AG08396 (cell line): ENCODE measurements at places on chromosomes 1 and 21.

DNA sequence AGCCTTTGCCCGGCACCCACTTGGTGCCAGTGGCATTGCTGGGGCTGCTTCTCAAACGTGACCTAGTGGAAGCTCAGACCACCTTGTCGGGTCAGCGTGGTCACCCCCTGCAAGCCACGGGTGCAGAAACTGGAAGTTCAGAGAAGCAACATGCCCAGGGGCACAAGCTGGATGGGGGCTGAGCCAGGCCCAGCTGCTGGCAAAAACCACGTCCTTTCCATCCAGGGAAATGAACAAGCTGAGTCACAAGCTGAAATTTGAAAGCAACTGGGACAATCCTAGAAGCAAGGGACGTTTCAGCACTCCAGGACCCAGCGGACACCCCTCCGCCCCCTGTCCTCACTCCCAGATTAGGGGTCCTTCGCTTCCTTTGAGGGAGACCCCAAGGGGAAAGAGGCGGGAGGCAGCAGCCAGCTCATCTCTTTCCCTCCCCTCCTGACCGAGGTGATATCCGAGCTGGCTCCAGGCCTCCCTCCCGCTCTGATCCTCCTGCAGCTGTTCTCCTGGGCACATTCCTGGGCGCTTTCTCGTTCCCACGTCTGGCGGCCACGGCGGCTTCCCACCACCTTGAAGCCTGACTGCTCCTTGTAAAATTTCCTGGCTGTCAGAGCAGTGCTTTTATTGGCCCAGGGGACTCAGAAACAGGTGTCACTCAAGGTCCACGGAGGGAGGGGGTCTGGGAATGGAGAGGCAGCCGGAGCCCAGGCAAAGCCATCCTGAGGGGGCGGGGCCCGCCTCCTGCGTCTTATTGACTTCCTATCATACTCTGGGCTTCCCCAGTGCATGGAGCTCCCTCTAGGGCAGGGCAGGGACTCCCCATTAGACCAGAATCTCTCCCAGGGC lies 62.8 kb downstream of the PAX7 start:
- no peak for DNase-seq

DNA sequence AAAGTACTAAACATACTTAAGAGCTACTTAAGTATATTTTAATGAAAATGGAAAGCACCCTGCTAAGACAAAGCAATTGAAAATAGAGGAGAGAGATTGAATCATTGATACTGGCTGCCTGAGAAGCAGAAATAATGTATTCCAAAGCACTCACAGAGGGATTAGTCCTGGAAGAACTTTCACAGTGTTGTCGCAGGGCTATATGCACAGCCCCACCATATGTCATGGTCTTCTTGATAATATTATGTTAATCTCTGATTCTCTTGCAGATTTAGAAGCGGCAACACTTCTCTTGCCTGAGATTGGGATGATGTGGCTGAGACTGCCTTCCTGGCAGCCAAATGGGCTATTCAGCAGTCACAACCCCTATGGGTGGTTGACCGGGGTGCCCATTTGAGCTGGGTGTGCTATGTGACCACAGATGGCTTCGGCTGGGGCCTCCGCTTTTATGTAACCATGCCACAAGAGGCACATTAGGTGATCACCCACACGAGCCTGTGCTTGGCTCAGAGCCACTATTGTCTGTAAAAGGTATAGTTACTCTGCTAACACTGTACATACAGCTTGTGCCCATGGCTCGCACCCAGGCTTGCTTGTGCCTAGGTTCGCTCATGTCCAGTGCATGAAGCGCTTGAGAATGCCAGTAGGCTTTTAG lies 152.2 kb upstream of the SGIP1 start:
- no peak for DNase-seq

GRCh38 chr1:99850459-99851291 lies 514 bp downstream of the AGL start:
- no peak for DNase-seq

- no peak for DNase-seq
These were observed 4.0 kb downstream of the H6PD start for GRCh38 chr1:9238550-9238949.

DNA sequence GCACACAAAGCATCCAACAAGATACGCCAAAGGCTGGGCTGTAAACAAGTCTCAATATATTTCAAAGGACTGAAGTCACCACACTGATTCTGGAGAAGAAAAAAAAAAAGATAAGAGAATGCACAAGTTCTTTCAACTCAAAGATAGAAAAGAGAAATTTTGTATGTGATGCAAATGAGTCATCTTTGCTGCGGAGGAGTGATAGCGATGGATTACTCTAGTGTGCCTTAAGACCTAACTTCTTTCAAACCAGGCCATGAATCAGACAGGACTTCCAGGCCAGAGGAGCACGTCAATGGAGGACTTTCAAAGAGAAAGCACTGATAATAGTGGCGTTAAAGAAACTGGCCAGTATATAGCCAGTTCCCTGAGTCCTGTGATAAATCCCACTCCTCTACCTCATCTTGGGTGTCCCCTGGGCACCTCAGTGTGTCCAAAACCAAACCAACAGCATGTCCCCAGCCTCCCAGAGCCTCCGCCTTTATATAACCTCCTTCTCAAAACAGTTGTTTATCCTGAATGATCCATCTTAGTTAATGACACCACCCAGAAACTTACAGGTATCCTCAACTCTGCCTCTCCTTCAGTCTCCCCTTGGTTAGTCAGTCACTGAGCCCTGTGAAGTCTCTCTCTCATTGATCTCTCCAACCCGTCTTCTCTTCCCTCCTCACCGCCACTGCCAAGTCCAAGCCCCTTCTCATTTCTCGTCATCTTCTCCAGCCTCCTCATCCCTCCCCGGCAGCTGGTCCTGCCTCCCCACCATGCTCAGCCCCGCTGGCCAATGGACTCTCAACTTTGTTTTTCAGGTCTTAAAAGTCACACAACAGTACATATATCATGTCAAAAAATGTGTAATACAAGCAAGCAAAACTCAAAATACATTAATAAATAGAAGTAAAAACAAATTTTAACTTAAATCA lies 47.2 kb upstream of the IFFO2 start:
- DNase-seq, result no peak

- peak; percentile 29 for DNase-seq
These were observed 30.7 kb upstream of the IL20 start for GRCh38 chr1:206834711-206835110.

- DNase-seq, result no peak
These were observed 69.2 kb upstream of the PDC start for GRCh38 chr1:186530109-186530508.

- DNase-seq, result no peak
These were observed 175.4 kb upstream of the IGSF21 start for GRCh38 chr1:17932164-17932563.

DNA sequence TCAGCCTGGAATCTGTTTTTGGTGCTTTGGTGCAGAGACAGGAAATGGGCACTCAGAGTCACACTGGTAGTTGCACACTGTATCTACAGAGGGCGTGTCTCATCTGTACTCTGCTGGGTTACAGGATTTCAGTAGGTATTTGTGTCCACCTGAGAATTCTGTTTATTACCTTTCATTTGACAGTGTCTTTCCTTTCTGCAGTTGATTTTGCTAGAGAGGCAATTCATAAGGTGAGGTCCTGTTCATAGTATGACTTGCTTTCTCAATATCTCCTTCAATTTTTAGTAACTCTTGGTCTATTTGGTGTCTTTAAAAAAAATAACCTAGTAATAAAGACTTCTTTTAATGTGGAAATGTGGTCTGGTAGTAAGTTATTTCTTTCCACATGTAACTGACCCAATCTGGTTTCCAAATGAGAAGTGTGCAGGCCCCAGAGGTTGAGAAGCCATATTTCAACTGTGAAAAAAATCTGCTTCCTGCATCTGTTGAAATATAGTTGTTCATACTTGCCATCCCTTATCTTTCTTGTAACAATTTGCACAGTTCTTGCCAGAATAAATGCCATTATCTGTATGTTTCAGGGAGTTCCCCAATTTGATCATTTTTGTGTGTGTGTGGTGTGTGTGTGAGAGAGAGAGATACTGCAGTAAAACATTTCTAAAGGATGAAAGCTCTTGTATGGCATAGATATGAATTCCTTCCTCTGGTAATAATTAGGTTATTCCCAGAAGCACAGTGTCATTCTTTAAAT lies 78.4 kb upstream of the DNAJC6 start:
- no peak for DNase-seq

DNA sequence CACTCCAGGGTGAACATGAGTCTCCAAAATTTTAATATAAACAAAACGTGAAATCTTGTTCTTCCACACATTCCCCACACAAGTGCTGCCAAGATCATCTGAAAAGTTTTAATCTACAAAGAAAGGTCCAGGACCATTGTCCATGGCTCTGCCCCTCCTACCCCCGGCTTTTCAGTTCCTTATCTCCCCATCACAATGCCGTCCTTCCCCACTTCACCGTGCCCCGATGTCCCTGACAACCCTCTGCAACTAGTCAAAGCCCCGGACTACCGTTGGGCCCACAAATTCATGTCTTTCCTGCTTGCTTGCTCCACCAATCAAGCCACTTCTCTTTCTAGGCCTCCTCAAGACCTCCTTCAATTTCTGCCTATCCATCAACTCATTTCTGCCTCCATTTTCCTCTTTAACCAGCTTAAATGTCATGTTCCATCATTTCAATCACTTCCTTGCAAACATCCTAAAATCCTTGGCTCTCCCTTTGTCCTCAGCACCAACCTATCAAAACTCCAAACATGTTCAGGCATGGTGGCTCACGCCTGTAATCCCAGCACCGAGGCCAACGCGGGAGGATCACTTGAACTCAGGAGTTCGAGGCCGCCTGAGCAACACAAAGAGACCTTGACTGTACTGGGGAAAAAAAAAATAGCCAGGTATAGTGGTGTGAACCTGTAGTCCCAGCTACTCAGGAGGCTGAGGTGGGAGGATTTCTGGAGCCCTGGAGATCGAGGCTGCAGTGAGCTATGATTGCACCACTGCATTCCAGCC lies 14.0 kb upstream of the BMP8B start:
- DNase-seq, result no peak

DNA sequence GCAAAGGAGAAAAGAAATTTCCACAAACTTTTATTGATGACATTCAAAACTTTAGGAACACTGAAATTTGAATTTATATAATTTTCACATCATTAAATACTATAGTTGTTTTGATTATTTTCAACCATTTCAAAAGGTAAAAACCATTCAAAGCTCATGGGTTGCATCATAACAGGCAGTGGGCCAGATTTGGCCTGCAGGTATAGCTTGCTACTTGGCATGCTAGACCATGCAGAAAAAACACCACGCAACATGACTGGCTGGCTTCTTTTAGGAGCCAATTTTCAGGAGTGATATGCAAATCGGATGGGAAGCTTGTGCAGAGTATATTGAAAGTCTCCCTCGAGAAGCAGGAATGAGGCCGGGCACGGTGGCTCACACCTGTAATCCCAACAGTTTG lies 144.8 kb downstream of the GLUL start:
- no peak for DNase-seq

- DNase-seq, result no peak
These were observed 5.8 kb downstream of the WNT3A start for GRCh38 chr1:228012555-228012954.

- no peak for DNase-seq
These were observed 45.6 kb upstream of the RAB4A start for GRCh38 chr1:229225331-229225782.

GRCh38 chr1:14522077-14522925 lies 76.2 kb upstream of the KAZN start:
- DNase-seq, result peak; percentile 30

GRCh38 chr1:115136706-115137105 lies 47.4 kb upstream of the TSPAN2 start:
- no peak for DNase-seq

DNA sequence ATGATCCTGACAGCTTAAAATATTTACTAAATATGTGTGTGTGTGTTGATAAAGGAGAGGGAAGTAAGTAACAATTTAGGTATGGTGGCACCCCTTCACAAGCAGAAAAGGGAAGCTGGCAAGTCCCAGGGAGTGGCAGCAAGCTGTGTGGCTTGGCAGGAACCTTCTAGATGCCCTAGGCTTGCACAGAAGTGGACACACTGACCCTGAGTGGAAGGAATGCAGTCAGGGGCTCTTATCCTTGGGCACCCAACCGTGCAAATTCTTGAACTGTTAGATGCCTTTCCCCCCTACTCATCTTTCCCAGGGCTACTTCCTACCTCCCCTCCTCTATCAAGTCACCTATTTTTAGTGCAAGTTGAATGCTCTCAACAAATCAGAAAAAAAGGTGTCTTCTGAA lies 18.9 kb downstream of the ACP6 start:
- DNase-seq, result no peak

DNA sequence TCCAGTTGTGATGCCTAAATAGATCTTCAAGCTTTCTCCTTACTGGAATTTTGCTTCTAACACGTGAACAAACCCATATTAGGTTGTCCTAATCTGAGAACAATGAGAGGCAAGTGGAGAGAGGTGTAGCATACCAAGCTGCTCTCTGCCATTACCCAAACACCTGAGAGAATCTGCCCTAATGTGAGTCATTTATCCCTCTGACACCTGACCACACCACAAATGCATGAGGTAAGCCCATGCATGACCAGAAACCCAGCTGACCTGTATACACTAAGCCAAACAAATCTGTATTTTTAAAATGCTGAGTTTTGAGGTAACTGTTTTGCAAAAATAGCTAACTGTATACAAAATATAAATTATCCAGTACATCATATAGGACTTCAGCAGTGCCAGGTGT lies 1458.1 kb upstream of the B3GALT2 start:
- no peak for DNase-seq

DNA sequence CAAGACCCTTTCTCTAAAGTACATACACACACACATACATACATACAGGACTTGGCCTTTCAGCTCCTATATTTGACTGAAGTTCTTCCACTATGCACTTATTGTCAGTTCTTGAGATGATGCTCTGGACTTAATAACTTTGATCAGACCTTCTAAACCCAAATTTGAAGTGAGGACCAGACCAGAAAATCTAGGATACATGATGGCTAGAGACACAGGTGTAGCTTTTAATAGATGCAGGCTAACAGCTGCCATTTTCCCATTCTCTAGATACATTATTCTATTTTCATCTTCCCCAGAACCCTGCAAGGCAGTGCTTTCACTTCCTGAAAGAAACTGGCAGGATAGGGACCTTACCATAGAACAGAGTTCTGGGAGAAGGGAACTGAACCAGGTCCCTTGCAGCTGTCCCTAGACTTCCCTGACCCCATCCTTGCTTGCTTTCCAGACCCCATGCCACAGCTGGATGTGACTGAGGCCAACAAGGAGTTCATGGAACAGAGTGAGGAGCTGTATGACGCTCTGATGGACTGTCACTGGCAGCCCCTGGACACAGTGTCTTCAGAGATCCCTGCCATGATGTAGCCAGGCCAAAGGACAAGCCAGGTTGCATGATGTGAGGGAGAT lies 14.9 kb upstream of the RAB42 start:
- no peak for DNase-seq
